Stimulated activated CD8-positive, alpha-beta memory T cell treated with anti-CD3 and anti-CD28 coated beads, Interleukin-4, amount 100 ng/mL, for 1 hour (primary cell): ENCODE measurements at places on chromosomes 3 and 15.

GRCh38 chr3:183581496-183582155 is 26.1 kb upstream of the KLHL6 start:
- DNase-seq, result no peak

GRCh38 chr3:189790658-189791057 is 159.5 kb downstream of the TP63 start:
- no peak for DNase-seq

- no peak for DNase-seq
These were observed 160.7 kb upstream of the MCTP2 start for GRCh38 chr15:94070356-94071295.

DNA sequence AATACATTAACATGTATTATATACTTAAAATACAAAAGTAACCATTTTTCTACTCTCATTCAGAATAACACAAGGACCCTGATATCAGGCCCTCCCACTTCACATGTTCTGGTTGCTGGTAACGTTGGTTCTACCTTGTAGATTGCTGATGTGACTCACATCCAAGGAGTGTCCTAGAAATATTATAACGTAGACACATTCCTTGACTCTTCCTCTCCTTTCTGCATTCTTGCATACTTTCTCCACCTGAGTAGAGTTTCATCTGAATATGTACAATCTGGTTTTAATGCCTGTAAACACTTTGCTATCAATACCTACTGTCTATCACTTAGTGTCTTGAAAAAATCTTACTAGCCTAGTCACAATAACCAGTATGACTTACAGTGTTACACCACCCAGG is 35.0 kb upstream of the NEDD4 start:
- DNase-seq, result no peak

DNA sequence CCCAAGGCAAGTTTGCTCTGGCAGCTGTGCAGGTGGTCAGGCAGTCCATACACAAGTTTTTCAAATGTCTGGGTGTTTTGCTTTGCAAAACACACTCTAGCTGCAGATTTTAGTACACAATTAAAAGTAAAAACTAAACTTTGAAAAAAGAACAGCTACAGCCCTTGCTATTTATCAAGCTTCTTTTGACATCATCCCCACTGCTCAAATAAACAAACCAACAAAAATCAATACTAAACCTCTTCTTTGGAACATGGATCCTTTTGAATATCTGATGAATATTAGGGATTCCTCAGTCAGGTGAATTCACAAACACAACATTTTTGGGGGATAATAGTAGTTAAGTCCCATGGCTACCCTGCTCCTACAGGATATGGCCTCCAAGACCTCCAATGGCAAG is 249.2 kb downstream of the SUCLG2 start:
- no peak for DNase-seq
